ENCODE measurements at places on chromosomes 2 and 18.

GRCh38 chr2:148590612-148591011 is 53.9 kb upstream of the EPC2 start:
- DNase-seq: no peak

DNA sequence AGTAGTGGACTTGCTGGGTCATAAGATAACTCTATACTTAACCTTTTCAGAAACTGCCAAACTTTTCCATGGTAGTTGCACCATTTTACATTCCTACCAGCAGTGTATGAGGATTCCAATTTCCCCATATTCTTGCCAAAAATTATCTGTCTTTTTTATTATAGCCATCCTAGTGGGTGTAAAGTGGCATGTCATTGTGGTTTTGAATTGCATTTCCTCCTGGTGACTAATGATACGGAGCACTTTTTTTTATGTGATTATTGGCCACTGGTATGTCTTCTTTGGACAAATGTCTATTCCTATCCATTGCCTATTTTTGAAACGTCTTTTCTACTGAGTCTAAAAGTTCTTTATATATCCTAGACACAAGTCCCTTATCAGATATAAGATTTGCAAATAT is 44.3 kb downstream of the CACNB4 start:
- DNase-seq: no peak

DNA sequence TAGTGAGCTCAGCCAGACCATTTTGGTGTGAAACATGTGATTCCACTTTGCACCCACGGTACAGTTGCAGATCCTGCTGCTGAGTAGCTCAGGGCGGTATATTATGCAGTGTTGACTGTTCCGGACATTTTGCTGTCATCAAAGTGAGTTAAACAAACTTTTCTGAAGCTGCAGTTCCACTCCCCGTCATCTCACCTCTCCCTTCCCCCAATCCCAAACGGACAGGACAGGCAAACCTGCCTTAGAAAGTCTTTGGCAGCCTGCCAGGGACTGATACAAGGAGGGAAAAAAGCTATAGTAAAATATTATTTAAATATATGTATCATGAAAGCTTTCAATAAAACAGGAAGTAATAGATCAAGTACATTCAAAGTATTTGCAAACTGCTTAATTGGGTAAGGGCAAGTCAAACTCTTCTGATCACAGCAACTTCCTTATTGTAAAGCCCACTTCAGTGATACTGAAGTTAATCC is 35.5 kb upstream of the SP5 start:
- no peak for DNase-seq

GRCh38 chr2:45919160-45919650 is 267.7 kb downstream of the PRKCE start:
- DNase-seq: no peak

GRCh38 chr2:218959761-218960308 is 369 bp downstream of the CDK5R2 start:
- DNase-seq: no peak

- DNase-seq: no peak
These were observed 46.6 kb downstream of the SPATS2L start for GRCh38 chr2:200353120-200353519.

- DNase-seq: no peak
These were observed 13.7 kb downstream of the COLEC11 start for GRCh38 chr2:3608373-3609278.

GRCh38 chr18:12907258-12907925 is 23.4 kb upstream of the PTPN2 start:
- no peak for DNase-seq

GRCh38 chr18:11553098-11553940 is 56.1 kb upstream of the SLC35G4 start:
- DNase-seq: no peak

- no peak for DNase-seq
These were observed 159.4 kb downstream of the PMAIP1 start for GRCh38 chr18:60059216-60059615.

- no peak for DNase-seq
These were observed 95.9 kb downstream of the LPIN1 start for GRCh38 chr2:11842336-11842735.

DNA sequence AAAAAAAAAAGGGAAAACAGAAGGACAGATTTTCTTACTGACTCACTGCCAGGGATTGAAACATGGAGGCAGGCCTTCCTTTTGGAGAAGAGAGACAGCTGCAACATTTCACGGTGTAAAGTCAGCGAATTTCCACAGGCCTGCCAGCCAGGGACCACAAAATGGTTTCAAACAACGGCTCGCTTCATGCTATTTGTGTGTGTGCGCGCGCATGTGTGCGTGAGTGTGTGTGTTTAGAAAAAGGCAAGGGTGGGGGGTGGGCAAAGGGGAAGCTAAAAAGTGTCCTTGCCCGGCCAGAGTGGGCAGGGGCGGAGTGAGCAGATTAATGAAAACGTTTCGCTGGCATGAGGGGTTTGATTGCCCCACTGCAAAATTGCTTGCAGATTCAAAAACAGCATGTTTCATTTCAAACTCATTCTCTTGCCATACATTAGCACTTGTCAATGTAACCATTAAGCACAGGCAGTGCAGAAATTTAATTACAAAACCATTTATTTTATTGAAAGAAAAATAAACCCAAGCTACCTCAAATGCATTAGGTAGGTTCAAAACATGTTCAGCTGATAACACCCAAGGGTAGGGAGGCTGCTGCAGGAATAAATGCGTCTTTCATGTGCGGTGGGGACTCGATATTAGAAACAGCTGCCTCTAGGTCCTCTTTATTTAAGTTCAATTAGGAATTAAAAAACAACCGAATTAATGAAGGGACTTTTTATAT is 182.1 kb upstream of the SIX2 start:
- no peak for DNase-seq

GRCh38 chr2:132274000-132274399 is 112.2 kb upstream of the ANKRD30BL start:
- DNase-seq: no peak

DNA sequence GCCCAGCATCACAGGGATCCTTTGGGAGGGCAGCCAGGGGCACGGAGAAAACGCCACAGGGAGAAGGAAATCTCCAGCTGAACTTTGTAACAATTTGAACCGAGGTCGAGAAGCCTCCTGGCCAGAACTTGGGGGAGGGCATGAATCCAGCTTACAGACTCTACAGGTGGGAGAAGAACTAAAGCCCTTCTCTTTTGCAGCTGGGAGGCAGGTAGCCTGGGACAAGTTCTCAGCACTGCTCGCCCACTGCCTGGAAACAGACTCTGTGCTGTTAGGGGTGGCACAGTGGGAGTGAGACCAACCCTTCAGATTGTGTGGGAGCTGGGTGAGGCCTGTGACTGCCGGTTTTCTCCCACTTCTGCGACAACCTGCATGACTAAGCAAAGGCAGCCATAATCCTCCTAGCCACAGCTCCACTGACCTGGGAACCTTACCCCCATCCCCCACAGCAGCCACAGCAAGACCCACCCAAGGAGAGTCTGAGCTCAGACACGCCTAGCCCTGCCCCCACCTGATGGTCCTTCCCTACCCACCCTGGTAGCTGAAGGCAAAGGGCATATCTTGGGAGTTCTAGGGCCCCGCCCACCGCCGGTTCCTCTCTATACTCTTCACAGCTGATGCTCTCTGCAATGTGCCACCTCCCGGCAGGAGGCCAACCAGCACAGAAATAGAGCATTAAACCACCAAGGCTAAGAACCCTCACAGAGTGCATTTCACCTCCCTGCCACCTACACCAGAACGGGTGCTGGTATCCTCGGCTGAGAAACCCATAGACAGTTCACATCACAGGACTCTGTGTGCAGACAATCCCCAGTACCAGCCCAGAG is 136.0 kb upstream of the SIX2 start:
- DNase-seq: no peak

DNA sequence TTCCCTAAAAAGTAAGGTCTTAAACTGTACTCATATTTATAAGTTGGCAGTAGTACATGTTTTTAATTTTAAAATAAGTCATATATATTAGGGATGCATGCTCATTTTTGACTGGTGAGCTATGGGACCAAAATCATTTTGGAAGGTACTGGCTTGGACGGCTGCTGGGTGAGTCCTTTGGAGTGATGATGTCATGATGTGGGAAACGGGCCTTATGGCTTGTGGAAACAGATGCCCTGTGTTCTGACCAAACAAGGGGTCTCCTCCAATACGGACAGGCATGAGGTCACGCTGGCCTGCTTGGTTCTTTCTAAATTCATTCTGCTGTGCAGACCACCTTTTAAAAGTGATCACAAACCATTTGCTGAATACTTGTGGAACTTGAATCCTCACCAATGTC is 109.2 kb upstream of the MGAT5 start:
- no peak for DNase-seq

GRCh38 chr18:44958455-44958854 is 277.8 kb downstream of the SETBP1 start:
- no peak for DNase-seq

DNA sequence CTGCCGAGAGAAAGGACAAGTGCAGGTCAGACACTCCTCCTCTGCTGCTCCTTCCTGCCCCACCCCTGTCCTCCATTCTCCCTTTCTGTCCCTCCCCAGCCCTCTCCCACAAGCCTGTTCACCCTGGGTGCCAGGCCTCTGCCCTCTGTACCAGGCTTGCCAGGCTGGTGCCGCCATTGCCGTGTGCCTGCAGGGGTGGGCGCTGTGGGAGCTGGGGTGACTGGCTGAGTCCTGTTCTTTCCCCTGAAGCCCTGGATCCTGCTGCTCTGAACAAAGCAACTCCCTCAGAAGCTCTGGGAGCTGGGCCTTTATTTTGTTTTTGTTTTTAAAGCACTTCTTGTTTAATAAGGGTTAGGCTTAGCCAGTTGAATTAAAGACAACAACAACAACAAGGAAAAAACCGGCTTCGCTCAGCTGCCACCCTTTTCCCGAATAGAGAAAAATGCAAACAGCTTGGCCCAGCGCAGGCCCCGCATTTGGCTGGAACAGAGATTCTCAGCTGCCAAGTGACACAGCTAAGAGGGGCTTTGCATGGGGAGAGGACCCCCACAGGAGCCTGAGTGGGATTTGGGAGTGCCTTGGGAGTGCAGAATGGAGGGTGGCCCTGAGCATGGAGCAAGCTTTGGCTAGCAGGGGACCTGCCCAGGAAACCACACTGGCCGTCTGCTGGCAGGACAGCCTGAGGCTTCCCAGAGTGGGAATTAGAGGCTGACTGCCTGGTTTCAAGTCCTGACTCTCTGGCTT is 9.1 kb downstream of the PCARE start:
- no peak for DNase-seq

DNA sequence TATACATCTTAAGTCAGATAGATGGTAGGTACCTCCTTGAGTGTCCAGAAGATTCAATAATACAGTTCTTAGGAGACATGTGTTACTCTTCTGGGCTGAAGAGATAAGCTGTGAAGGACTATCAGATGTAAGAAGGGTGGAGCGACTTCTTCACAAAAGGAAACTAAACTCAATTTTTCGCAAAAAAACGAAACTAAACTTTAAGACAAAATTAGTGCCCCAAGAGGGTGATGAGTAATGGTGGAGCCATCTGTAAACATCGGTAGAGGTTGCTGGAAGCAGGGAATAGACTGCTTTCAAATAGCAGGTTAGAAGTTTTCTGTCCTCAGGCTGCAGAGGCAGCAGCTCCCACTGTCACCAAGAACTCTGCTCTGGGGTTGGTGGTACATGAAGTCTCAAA is 111.6 kb upstream of the TACR1 start:
- no peak for DNase-seq

- no peak for DNase-seq
These were observed 1.2 kb upstream of the NPAS2 start for GRCh38 chr2:100818606-100819369.

- DNase-seq: no peak
These were observed 73.6 kb upstream of the NCK2 start for GRCh38 chr2:105671156-105671555.

- no peak for DNase-seq
These were observed 165.9 kb downstream of the DYSF start for GRCh38 chr2:71619230-71619741.

- no peak for DNase-seq
These were observed 94.8 kb upstream of the ARL5A start for GRCh38 chr2:151922845-151923666.

DNA sequence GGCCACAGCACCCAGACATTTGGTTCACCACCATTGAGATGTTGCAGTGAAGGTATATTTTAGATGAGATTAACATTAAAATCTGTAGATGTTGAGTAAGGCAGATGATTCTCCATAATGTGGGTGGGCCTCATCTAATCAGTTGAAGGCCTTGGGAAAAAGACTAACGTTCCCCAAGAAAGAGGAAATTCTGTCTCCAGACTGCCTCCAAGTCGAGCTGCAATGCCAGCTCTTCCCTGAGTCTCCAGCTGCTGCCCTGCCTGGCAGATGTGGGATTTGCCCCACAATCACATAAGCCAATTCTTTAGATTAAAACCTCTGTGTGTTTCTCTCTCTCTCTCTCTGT is 101.9 kb downstream of the PDCL3 start:
- DNase-seq: no peak

GRCh38 chr2:210964141-210964764 is 407.9 kb downstream of the CPS1 start:
- DNase-seq: no peak
